ENCODE measurements at places on chromosomes 2 and 18.

DNA sequence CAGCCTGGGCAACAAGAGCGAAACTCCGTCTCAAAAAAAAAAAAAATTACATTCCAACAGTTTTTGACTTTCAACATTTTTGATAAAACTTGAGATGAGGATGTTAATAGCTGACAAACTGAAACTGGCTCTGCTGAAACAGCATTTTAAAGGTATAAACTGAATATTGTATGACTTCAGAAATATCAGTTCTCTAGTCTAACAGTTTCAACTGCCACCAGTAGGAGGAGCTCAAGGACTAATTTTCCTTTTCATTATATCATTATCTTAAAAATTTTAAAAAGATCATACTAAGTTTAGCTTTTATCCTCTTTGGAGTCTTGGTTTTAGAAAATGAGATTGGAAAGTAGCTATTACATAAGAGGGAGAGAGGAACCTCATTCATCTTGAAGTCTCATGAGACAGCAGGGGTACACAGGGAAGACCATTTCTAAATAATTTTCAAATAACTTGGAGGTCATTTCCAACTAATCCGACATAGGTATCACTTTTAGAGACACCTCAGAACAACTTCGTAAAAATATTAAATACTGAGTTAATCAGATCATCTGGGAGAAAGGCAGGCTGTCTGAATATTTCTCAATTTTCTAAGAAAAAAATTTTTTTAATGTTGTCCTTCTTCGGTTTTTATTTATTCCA is 37.6 kb upstream of the MCM6 start:
- DNase-seq: no peak

- no peak for DNase-seq
These were observed 296.9 kb upstream of the CYRIA start for GRCh38 chr2:16962505-16962904.

DNA sequence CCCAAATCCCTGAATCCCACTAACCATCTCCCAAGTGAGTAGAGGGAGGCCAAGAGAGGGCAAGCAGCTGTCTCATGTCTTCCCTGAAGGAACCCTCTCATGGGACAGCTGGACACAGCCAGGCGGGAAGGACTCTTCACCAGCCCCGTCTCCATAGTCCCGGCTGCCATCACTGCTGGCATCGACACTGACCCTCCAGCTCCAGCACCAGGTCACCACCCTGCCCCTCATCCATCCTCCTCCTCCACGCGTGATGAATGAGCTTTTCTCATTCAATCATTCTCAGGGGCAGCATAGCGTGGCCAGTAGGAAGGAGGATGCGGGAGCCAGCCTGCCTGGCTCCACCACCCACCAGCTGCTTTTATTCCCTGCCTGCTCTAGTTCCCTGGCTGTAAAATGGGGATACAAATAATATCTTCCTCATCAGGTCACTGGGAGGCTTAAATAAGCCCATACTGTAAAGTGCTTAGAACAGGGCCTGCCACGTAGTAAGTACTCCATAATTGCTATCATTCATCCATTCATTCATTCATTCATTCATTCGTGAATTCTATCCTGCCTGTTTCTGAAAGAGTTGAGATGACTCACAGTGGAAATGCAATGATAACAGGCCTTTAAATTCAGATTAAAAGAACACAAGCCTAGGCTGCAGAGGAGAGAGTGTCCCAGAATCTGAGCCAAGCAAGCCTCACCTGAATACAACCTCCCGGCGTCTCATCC is 30.5 kb upstream of the FOSL2 start:
- DNase-seq: no peak

DNA sequence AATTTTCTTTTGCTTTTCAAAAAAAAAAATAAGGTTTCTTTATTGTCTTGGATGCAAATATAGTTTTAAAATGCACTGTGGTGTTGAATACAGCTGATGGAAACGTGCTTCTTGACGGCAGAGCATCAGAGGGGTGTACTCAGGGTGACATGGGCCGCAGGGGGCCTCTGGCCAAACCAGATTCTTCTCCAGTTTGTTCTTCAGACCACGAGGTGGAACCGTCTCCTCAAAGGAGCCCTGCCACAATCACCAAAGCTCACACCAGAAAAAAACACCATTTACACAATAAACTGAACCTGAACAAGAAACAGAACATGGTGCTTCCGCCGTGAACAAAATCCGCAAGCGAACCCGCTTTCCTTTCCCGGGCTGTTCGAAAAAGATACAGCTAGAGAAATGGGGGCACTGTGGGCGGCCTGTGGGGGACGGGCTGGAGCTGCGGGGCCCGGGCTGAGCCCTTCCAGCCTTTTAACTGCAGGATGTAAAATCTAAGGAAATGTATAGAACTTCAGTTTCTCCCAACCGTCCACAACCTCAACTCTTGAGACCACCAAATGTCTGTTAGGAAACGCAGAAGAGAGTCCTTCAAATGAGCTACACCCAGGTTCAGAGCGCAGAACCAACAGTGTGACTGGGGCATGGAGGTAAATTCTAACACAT is 34.5 kb downstream of the PSMG2 start:
- DNase-seq: no peak

GRCh38 chr18:4599312-4599711 is 144.2 kb upstream of the DLGAP1 start:
- DNase-seq: no peak

- DNase-seq: peak; percentile 29
These were observed 86.0 kb downstream of the DTNB start for GRCh38 chr2:25587361-25587760.

DNA sequence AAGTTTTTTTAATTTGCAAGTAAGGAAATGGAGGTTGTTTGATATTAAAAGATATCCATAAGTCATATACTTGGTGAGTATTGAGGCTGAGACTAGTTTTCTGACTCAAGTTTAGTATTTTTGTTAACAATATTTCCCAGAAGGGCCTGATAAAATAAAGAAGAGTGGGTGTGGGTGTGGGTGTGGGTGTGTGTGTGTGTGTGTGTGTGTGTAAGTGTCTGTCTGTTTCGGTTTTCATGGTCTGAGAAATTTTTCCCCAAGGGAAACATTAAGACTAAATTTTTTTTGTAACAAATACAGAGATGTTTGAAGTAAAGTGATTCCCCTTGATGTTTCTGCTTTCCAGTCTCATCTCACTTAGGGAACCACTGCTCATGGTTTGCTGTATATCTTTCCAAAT is 36.5 kb downstream of the PPM1B start:
- DNase-seq: no peak

- no peak for DNase-seq
These were observed 151.5 kb downstream of the INHBB start for GRCh38 chr2:120497261-120497977.

DNA sequence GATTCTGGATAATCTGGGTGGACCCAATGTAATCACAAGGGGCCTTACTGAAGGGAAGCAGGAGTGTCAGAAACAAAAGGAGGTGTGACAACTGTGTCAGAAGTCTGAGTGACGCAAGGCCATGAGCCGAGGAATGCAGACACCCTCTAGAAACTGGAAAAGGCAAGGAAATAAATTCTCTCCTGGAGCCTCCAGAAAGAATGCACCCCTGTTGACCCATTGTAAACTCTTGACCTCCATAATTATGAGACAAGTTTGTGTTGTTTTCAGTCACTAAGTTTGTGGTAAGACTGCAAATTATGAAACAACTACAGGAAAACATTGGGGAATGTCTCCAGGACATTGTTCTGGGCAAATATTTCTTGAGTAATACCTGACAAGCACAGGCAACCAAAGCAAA is 47.3 kb upstream of the B3GNT7 start:
- DNase-seq: no peak

GRCh38 chr2:24853996-24854395 is 60.8 kb downstream of the CENPO start:
- DNase-seq: no peak

GRCh38 chr2:200417366-200417765 is 92.5 kb downstream of the KCTD18 start:
- no peak for DNase-seq

DNA sequence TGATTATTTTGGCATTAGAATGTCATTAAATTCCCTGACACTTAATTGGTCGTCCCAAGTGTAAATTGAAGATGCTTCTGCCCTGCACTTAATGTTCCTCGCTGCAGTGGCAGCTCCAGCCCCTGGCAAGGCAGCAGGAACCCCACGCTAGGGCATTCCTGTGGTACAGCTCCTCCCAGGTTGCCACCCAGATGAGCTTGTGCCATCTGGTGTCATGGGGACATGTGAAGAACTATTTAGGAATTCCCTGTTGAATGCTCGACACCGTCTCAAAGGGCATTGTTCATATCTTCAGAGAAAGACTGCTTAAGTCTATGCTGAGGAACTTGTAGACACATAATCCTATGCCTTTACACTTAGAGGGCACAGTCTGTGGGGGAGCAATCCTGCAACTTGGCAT is 38.9 kb downstream of the BCL2L11 start:
- no peak for DNase-seq

GRCh38 chr2:39379643-39380524 is 57.2 kb downstream of the MAP4K3 start:
- DNase-seq: no peak

GRCh38 chr2:27809761-27810241 is 38.3 kb downstream of the MRPL33 start:
- no peak for DNase-seq

- no peak for DNase-seq
These were observed 1.8 kb downstream of the ATP9B start for GRCh38 chr18:79071037-79071436.

- DNase-seq: no peak
These were observed 73.7 kb downstream of the DNER start for GRCh38 chr2:229640636-229641035.

DNA sequence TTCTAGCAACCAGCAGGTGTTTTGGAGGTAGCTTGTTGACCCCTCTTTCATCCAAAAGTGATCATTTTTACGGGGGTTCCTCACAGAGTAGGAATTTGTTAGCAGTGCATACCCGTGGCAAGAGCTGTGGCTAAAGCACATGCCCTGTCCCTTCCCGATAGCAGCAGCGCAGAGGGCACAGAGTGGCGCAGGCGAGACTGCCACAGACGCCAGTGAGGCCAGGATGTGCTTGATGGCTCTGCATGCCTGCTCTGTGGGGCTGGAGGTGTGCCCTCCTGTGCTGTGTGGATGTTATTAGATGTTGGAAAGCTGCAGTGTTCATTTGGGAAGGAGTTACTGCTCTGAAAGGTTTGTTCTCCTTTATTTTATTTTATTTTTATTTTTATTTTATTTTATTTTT is 153.6 kb downstream of the FAM210A start:
- no peak for DNase-seq

Measured in CD4-positive, alpha-beta T cell treated with Interferon gamma for 1 hour (primary cell).